ENCODE measurements at places on chromosomes 3 and 15. TPM values are rescaled to one million over a fixed set of nuclear protein-coding genes. Genes with fewer than 3 reads are reported as not detected.

DNA sequence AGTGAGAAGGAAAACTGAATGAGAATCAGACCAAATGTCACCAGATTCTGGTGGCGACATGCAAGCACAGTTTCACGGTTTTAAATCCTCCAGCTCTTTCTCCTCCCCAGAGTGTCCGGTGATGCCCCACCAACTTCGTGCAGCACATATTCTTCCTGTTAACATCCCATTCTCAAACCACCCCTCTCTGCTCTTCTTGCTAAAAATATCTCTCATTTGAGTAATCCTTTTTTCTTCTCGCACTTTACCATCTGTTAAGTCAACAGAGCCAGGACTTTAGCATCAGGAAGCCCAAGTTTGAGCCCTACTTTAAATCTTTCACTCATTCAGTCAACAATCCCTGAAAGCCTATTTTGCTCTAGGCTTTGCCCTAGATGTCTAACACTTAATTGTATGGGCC is 68.2 kb upstream of the VGLL4 start:
- H3K4me1 ChIP-seq = peaks cover 4% of the 10 kb centered on the region
- no peak for DNase-seq
- no peaks in the 10 kb centered on the region for H3K27me3 ChIP-seq
- H3K27ac ChIP-seq = no peak overlapping the region
- H3K4me3 ChIP-seq = no peak overlapping the region
- peaks cover 13% of the 10 kb centered on the region for H3K36me3 ChIP-seq

- H3K36me3 ChIP-seq = no peaks in the 10 kb centered on the region
- no peak for DNase-seq
- H3K27me3 ChIP-seq = peaks cover 1% of the 10 kb centered on the region
- no peak overlapping the region for H3K4me3 ChIP-seq
- H3K4me1 ChIP-seq = peaks cover 38% of the 10 kb centered on the region
Observed at GRCh38 chr15:60651101-60651500, 172.2 kb upstream of the ICE2 start.

- H3K27ac ChIP-seq = no peak overlapping the region
- H3K36me3 ChIP-seq = no peaks in the 10 kb centered on the region
- H3K4me1 ChIP-seq = peaks cover 4% of the 10 kb centered on the region
Observed at GRCh38 chr3:39505866-39506742, 38.6 kb downstream of the MOBP start.

GRCh38 chr3:184481984-184482671 is 79.5 kb upstream of the EPHB3 start:
- DNase-seq = no peak
- no peak overlapping the region for H3K27ac ChIP-seq
- H3K27me3 ChIP-seq = peaks cover 20% of the 10 kb centered on the region
- H3K4me1 ChIP-seq = no peaks in the 10 kb centered on the region

DNA sequence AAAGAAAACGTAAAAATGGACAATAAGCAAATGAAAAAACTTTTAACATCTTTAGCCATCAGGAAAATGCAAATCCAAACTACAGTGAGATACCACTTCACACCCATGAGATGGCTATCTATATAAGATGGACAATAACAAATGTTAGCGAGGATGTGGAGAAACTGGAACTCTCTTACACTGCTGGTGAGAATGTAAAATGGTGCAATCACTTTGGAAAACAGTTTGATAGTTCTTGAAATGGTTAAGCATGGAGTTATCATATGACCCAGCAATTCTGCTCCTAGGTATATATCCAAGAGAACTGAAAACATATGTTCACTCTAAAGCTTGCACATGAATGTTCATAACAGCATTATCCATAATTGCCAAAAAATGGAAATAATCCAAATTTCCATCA is 21.3 kb upstream of the TEX9 start:
- no peaks in the 10 kb centered on the region for H3K4me1 ChIP-seq
- H3K27me3 ChIP-seq = peaks cover 5% of the 10 kb centered on the region
- H3K36me3 ChIP-seq = no peaks in the 10 kb centered on the region
- no peak overlapping the region for H3K27ac ChIP-seq
- DNase-seq = no peak

GRCh38 chr15:68644996-68645395 is 66.2 kb downstream of the CORO2B start:
- H3K36me3 ChIP-seq = no peaks in the 10 kb centered on the region
- no peak overlapping the region for H3K27ac ChIP-seq
- H3K4me3 ChIP-seq = no peak overlapping the region

GRCh38 chr3:31105438-31106077 is 211.1 kb upstream of the GADL1 start:
- H3K27me3 ChIP-seq = no peaks in the 10 kb centered on the region
- peaks cover 30% of the 10 kb centered on the region for H3K4me1 ChIP-seq
- peak; percentile 52 for DNase-seq
- peaks cover 9% of the 10 kb centered on the region for H3K36me3 ChIP-seq
- no peak overlapping the region for H3K27ac ChIP-seq

DNA sequence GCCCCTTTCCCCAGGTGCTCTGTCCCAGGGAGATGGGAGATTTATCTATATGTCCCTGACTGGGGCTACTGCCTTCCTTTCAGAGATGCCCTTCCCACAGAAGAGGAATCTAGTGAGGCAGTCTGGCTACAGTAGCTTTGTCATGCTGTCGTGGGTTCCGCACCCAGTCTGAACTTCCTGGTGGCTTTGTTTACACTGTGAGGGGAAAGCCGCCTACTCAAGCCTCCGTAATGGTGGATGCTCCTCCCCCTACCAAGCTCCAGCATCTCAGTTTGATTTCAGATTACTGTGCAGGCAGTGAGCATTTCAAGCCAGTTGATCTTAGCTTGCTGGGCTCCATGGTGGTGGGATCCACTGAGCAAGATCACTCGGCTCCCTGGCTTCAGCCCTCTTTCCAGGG is 35.4 kb upstream of the SLC7A14 start:
- H3K4me1 ChIP-seq = no peaks in the 10 kb centered on the region
- no peak for DNase-seq
- H3K27ac ChIP-seq = no peak overlapping the region
- no peaks in the 10 kb centered on the region for H3K36me3 ChIP-seq
- no peak overlapping the region for H3K4me3 ChIP-seq

The C2CD4A gene
- total RNA-seq = 0.40 TPM

The EHHADH gene
- 2.0 TPM for total RNA-seq

The CRABP1 gene
- not detected for total RNA-seq

The SPINK8 gene
- total RNA-seq = not detected

The CSPG4 gene
- total RNA-seq = not detected

The CAND2 gene
- 0.15 TPM for total RNA-seq

Measured in activated CD4-positive, alpha-beta memory T cell treated with anti-CD3 and anti-CD28 coated beads, Interleukin-2, amount 10 ng/mL, durations not matched to agents 7 days and 5 days (primary cell).